NCI-H187 treated with DMSO at 0.1 percent for 48 hours (cell line): ENCODE measurements at places on chromosomes 7 and 10.

DNA sequence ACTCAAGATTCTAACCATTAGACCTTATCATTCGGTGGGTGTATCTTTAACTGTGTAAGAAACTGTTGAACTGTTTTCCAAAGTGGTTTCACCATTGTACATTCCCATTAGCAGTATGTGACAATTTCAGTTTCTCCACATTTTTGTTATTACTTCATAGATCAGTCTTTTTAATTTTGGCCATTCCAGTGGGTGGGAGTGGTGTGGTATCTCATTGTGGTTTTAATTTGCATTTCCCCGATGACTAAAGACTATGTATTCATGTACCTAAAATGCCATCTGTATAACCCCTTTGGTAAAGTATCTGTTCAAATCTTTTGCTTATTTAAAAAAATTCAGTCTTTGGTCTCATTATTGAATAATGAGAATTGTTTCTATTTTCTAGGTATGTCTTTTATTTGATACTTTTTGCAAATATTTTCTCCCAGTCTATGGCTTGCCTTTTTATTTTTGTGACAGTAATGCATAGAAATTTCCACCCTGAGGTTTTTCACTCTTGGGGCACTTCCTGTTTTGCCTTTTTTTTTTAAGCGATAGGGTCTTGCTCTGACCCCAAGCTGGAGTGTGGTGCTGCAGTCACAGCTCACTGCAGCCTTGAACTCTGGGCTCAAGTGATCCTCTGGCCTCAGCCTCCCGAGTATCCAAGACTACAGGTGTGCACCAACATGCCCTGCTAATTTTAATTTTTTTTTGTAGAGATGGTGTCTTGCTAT, 141.1 kb upstream of the ITGB1 start:
- DNase-seq, result no peak

GRCh38 chr10:4062072-4062471, 277.1 kb upstream of the KLF6 start:
- DNase-seq, result no peak

GRCh38 chr7:30430777-30431176, 47.8 kb downstream of the NOD1 start:
- DNase-seq, result peak; percentile 4

DNA sequence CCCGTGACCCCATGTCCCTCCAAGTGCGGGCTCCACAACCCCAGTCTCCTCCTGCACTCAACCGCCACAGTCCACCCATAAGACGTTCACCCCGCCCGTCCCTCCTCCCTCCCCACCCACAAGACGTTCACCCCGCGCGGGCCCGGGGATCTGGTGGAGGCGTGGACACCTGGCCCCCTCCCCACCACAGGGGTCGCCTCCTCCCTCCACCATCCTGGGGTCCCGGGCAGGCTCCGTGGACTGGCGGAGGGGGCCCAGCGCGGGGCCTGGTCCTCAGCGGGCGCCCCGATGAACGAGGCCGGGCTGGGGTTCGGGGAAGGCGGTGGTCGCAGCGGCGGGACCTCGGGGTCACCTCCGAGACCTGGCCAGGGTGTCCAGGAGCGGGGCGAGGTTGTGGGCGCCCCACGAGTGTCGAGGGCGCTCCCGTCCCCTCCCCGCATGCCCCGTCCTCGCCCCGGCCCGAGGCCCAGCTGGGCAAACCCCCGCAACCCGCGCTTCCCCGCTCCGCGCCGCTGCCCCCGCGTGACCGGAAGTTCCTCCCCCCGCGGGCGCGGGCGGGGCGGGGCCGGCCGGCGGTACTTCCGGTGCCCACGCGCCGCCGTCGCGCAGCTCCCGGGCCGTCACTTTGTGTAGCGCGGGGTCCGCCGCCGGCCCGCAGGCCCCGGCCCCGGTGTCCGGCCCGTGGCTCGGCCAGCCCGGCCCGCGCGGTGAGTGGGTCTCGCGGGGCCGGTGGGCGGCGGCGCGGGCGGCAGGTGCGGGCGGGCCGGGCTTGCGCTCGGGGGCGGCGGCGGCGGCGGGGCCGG, at the start of gene ZNF316:
TSS of gene ZNF316 (plus strand) at position 578 of the 803 bp plus-strand sequence. CDS start 5,092 bp downstream, outside the sequence.
- DNase-seq, result no peak

DNA sequence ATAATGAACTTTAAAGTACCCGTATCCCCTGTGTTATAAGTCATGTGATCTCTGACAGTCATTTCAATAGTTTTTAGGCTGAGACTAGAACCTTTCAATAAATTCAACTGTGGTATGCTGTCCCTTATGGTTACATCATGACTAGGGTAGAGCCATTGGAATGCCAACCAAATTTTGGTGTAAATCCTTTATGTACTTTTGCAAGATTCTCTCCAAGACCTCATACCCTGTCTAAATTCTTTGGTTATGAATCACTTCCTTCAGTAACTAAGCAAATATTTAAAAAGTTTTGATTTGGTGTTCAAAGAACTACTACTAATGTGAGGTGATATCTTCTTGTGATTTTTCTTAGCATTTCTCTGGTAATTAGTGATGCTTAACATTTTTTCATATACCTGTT, 20.8 kb upstream of the OR6B1 start:
- no peak for DNase-seq

DNA sequence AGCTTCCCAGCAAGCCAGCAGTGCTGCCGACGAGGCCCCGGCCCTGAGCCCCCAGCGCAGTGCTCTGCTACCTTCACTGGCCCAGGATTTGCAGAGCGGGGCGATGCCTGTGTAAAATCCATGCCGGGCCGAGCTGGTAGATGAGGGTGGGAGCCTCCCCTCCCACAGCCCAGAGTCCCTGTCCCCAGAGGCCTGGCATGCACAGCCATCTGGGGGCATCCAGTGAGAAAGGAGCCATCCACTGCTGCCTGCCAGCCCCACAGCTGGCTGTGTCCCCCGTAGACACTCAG, 116.7 kb downstream of the RGS10 start:
- no peak for DNase-seq
